ENCODE measurements at places on chromosomes 12 and 14. TPM values are rescaled to one million over a fixed set of nuclear protein-coding genes. Genes with fewer than 3 reads are reported as not detected.

DNA sequence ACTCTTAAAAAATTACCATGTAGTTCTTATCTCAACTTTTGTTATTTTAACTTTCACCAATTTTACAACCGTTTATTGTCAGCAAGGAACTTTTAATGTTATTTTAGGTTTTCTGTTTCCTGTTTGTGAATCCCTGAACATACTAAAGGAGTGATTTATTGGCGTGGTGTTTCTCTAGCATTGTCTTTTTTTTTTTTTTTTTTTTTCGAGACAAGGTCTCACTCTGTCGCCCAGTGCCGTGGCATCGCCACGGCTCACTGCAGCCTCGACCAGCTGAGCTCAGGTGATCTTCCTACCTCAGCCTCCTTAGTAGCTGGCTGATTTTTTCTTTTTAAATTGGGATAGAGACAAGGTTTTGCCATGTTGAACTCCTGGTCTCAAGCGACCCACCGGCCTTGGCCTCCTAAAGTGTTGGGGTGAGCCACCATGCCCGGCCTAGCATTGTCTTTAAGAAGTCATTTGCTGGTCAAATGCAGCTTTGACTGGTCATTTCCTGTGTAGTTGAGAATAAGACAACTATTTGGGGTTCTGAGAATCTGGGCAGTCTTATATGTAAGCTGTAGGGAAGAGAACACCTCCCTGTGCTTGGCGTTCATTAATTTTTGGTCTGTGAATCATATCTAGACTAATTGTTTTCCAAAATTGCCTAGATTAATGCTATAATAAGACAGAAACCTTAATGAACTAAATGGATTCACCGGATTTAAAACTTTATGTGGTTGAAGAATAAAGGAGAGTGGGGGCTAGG is 2.1 kb downstream of the WASHC4 start:
- H3K27ac ChIP-seq, result peak overlapping the region; percentile 54
- H3K36me3 ChIP-seq, result peaks cover 29% of the 10 kb centered on the region
- no peak for DNase-seq
- no peaks in the 10 kb centered on the region for H3K4me1 ChIP-seq
- H3K27me3 ChIP-seq, result no peaks in the 10 kb centered on the region

DNA sequence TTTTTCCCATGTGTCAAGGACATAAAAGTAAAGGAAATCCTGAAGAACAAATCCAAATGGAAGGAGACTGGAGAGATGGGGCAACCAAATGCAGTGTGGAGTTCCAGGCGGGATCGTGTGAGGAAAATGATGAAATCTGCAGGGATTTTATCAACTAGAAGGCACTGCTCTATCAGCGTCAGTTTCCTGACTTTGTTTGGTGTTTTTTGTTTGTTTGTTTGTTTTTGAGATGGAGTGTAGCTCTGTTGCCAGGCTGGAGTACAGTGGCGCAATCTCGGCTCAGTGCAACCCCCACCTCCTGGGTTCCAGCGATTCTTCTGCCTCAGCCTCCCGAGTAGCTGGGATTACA is 43.3 kb upstream of the GPR132 start:
- H3K4me3 ChIP-seq, result no peak overlapping the region
- no peak overlapping the region for H3K27ac ChIP-seq
- no peaks in the 10 kb centered on the region for H3K36me3 ChIP-seq
- H3K4me1 ChIP-seq, result no peaks in the 10 kb centered on the region

DNA sequence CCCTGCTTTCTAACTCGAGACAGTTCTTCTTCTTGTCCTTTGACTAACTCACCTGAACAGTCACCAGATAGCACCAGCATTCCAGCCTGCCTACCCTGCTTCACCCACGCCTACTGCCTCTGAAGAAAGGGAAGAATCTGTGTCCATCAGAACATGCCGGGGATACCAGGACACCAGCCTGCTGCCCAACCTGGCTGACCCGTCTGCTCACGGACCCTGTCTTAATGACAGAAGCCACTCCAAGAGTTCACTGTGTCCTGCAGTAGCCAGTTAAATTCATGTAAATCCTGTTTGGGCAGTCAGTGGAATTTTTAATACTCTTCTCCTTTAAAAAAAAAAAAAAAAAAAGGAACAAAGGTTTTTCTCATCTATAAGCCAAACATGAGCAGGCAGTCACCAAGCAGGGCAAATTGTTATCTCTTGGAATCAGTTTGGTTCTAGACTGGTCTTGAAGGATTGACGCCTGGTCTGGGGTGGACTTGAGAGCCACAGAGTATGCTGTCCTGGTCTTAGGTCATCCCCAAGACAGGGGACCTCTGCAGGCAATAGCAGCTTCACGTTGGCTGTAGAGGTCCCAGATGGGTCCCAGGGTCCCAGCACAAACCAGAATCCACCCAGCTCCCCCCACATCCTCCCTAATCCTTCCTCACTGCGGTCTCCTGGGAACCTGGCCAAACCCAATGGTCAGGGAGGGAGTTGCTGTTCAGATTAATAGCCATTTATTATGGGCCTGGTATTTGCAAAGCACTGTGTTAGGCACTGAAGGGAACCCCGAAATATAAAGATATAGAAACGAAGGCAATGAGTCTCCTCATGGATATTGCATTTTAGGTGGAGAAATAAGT is 181.1 kb upstream of the HIF1A start:
- no peaks in the 10 kb centered on the region for H3K4me1 ChIP-seq
- no peak overlapping the region for H3K4me3 ChIP-seq
- no peaks in the 10 kb centered on the region for H3K36me3 ChIP-seq
- no peak overlapping the region for H3K27ac ChIP-seq
- no peak for DNase-seq

DNA sequence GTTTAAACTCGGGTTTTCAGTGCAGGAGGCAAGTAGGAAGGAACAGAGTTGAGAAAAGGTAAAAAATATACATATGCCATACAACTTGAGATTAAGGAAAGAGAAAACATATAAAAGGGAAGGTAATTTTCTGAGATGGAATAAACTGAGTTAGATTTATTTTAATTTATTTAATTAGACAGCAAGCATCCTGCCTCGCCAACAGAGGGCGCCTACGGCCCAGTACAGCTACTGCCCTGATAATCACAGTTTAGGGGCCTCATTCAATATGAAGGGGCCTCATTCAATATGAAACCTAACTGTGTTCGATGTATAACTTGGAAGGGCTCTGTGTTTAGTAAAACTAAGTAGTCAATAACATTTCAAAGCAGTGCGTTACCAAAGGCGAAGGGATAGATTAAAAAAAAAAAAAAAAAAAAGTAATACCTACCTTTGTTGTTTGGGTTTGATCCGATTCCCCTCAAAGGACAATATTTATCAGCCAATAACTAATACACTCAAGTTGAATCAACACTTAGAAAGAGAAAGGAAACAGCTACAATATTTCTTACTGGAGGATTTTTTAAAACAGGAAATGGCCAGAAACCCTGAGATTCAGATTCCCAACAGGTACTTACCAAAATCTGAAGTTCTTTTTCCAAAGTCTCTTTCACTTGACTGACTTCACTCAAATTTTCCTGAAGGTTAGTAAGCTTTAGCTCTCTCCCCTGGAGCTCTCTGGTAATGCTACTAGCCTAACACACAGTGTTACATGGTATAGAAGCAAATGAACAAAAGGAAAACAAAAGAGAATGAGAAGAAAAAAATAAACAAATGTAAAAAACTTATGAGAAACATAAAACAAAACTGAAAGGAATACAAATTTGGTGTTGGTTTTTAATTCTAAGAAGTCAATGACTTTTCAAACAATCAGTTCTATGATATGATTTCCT is 70.0 kb upstream of the VPS33A start:
- peaks cover 42% of the 10 kb centered on the region for H3K36me3 ChIP-seq
- H3K27ac ChIP-seq, result peak overlapping the region; percentile 32
- peak; percentile 49 for DNase-seq
- no peak overlapping the region for H3K4me3 ChIP-seq
- H3K4me1 ChIP-seq, result peaks cover 4% of the 10 kb centered on the region
- no peaks in the 10 kb centered on the region for H3K27me3 ChIP-seq

DNA sequence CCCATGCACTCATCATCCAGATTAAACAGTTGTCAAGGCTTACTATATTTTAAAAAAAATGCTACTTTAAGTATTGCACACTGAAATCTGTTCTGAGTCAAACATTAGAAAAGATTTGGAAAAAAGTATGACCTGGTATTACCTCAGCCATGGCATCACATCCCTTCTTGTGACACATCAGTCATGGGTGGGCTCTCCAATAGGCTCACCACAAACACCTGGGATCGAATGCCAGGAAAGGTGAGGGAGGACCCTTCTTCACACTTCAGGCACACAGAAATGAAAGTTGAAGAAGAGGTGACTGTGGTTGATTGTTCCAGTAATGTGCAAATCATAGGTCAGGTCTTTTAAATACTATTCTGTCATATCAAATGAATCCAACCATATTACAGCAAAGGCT is 36.6 kb upstream of the GZMB start:
- H3K4me3 ChIP-seq, result no peak overlapping the region
- H3K36me3 ChIP-seq, result no peaks in the 10 kb centered on the region
- H3K27ac ChIP-seq, result no peak overlapping the region

DNA sequence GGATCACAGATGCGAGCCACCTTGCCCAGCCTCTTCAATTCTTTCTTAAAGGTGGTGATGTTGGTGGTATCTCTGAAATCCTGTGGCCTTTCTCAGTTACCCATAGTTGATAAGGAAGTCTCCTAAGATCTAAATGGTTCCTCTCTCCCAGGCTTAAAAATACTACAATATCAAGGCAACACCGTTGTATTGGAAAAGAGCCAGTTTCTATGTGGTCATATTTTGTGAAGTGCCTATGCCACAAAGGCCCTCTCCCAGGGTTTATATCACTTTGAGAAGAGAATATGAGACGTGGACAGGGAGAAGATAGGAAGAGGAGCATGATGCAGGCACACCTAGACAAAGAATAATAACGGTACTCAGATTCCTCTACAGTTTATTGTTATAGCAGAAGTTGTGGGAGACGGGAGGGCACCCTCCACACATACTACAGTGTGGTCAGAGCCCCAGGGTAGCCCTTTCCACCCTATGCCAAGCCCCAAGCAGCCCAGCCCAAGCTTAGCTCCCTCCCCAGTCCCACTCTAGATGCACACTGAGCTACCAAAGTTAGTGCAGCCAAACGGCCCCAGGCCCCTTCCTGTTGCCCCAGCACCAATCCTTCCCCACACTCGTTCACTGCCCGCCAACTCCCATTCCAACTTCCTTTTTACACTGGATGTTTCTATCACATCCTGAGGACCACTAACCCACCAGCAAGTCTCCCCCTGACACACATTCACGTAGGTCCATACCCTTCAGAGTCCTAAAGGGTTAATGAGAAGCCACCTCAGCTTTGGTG is 8.3 kb downstream of the NDRG2 start:
- H3K36me3 ChIP-seq, result peaks cover 34% of the 10 kb centered on the region
- peaks cover 7% of the 10 kb centered on the region for H3K4me1 ChIP-seq

DNA sequence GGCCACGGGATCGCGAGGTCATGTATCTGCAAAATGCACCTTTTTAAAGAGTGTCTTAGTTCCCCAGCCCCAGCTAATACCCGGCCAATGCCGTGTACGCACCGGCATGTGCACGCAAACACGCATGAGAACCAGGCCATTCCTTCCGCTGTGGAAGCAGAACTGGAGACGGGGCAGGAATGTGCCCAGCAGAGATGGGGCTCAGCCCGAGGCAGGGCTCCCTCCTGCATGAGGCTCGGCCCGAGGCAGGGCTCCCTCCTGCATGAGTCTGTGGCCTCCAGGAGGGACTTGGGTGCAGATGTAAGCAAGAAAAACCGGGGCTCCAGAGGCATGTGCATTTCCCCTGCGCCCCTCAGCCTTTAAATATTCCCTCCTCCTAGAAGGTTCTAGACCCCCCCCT is 38.2 kb downstream of the SLC6A12 start:
- H3K27me3 ChIP-seq, result peaks cover 2% of the 10 kb centered on the region
- H3K4me3 ChIP-seq, result no peak overlapping the region
- no peak overlapping the region for H3K27ac ChIP-seq
- DNase-seq, result no peak
- peaks cover 34% of the 10 kb centered on the region for H3K4me1 ChIP-seq

DNA sequence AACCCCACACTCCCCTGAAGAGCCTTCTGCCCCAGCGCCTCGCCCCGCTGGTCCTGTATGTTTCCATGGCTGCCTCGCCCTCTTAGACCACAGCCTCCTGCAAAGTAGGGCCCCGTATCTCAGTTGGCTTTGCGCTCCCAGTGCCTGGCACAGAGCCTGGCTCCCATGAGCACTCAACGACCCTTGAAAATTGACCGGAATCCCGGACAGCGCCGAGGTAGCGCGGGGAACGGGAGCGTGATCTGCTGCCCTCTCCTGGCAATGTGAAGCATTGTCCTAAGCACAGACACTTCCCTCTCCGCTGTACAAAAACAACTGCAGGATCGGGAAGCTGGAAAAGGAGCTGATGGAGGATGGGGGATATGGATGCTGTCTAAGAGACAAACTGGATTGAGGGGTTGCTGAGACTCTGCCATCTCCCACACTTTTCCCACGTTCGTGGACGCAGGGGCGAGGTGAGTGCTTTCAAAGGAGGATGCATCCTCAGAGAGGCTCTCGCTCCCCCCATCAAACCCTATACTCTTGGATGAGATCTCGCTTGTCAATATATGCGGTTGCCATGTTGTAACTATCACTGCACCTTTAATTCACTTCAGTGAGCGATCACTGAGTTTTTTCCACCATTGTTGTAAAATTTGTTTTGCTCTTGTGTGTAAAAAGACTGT is 10.7 kb upstream of the FKBP4 start:
- H3K36me3 ChIP-seq, result no peaks in the 10 kb centered on the region
- H3K27me3 ChIP-seq, result peaks cover 16% of the 10 kb centered on the region
- H3K27ac ChIP-seq, result no peak overlapping the region
- peak; percentile 56 for DNase-seq
- H3K4me1 ChIP-seq, result 0 out of 3 replicates have a peak, but pooled peaks cover 2% of the 10 kb centered on the region
- no peak overlapping the region for H3K4me3 ChIP-seq

- H3K4me3 ChIP-seq, result no peak overlapping the region
- no peak for DNase-seq
- no peaks in the 10 kb centered on the region for H3K4me1 ChIP-seq
- H3K36me3 ChIP-seq, result no peaks in the 10 kb centered on the region
- no peaks in the 10 kb centered on the region for H3K27me3 ChIP-seq
Observed at GRCh38 chr12:59677857-59678256, 82.0 kb downstream of the SLC16A7 start.

DNA sequence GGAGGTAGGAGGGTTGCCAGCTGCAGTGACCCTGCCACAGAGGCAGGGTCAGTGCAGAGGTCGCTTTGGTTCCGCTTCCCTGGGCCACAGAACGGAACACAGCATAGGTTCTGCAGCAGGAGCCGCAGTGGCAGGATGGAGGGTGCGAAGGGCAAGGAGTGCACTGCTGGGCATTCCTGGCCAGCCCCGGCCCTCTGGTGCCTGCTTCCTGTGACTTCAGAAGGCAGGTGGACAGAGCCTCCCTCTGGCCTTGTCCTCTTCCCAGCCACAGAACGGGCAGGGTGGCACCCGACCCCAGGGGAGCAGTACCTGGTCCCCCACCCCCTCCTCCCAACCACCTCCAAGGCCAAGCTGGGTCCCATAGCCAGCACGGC is 37.7 kb downstream of the SLC8B1 start:
- no peak overlapping the region for H3K27ac ChIP-seq
- DNase-seq, result no peak
- peaks cover 31% of the 10 kb centered on the region for H3K36me3 ChIP-seq
- no peak overlapping the region for H3K4me3 ChIP-seq
- peaks cover 19% of the 10 kb centered on the region for H3K4me1 ChIP-seq
- no peaks in the 10 kb centered on the region for H3K27me3 ChIP-seq

GRCh38 chr12:9364224-9365176 is 156.3 kb upstream of the PZP start:
- no peaks in the 10 kb centered on the region for H3K36me3 ChIP-seq
- no peak overlapping the region for H3K27ac ChIP-seq
- H3K4me1 ChIP-seq, result no peaks in the 10 kb centered on the region
- peak; percentile 16 for DNase-seq

Gene ZNF384
- 36.9 TPM for total RNA-seq

Gene SYCP3
- total RNA-seq, result not detected

Gene ANO4
- total RNA-seq, result not detected

Gene LTB4R
- 3.7 TPM for total RNA-seq

Gene PROX2
- not detected for total RNA-seq

Gene DAO
- total RNA-seq, result not detected

Gene DERA
- 7.4 TPM for total RNA-seq

Gene RPGRIP1
- total RNA-seq, result 0.31 TPM
